ENCODE measurements at places on chromosomes 7 and 10.

DNA sequence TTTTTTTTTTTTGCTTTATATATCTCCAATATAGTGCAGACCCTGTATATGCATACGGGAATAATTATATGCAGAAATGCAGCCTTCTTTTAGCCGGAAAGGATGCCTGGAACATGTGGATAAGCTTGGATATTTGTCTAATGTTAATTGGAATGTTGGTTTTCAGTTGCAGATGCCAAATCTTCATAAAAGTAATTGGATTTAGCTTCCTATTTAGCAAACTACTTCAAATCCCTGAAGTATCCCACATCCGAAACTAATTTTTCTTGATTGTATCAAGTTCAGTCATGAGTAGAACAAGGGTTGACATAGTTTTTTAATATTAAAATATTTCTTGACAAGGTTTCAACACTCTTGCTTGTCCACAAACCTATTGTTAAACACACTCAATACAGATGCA lies 281.7 kb downstream of the BBS9 start:
- DNase-seq = no peak

DNA sequence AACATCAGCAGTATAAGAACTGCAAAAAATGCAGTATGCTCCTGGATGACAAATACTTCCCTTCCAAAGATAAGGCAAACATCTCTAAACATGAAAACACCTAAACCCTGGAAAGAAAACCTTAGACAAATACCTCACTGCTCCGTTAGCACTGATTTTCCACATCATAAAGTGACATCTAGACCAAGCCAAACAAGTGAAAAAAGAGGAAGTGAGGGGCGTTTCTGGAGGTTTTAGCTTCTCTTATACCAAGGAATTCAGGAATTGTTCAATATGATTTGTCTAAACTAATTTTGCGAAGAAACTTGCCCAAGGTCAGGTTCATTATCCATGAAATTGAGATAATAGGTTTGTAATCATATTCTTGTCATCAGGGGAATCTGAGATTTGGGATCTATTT lies 279.7 kb downstream of the ADRA2A start:
- no peak for DNase-seq

- no peak for DNase-seq
Observed at GRCh38 chr7:112370436-112370835, 79.8 kb upstream of the IFRD1 start.

- DNase-seq = no peak
Observed at GRCh38 chr7:26898891-26899290, 34.5 kb upstream of the SKAP2 start.

DNA sequence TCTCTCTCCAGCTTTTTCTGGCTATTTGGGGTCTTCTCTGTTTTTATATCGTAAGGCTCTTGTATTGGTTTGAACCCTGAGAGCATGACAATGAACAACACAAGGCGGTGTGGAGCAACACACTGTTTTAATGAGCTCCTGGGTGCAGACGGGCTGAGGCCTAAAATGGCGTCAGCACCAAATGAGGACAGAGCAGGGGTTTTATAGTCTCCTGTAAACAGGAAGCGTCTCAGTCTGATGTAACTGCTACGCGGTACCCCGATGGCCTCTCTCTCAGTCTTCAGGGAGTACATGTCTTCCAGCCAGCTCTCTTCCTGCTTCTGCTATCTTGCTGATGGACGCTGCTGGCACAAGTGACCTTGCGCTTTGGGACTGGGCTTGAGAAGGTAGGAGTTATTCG lies 95.9 kb upstream of the CCDC71L start:
- DNase-seq = no peak

- no peak for DNase-seq
Observed at GRCh38 chr7:98231493-98232262, 20.4 kb downstream of the TECPR1 start.

DNA sequence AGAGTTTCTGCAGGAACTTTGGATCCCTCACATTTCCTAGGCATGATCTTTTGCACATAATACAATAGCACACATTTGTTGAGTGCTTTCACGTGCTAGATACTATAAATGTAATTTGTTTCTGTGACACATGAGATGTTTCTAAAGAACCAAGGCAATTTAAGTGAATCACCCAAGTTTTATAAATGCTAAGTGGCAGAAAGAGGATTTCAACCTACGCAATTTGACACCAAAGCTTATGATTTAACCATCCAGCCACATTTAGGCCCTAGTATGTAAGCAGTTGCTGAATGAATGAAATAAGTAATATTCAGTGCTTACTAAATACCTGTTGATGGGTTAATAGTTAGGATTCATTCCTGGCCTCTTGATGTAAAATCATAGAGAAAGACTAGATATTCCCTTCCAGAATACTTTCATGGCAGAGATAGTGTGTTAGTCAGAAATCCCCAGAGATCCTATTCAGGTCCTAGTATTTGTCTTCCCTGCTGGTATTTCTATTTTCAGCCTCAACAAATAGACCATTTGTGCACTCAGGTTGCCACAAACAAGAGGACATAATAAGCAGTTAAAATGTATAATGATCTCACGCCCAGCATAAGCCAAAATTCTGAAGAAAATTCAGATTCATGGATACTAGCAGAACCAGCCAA lies 572.6 kb downstream of the IPMK start:
- no peak for DNase-seq

GRCh38 chr10:48574322-48574796 lies 30.5 kb downstream of the ARHGAP22 start:
- DNase-seq = no peak

DNA sequence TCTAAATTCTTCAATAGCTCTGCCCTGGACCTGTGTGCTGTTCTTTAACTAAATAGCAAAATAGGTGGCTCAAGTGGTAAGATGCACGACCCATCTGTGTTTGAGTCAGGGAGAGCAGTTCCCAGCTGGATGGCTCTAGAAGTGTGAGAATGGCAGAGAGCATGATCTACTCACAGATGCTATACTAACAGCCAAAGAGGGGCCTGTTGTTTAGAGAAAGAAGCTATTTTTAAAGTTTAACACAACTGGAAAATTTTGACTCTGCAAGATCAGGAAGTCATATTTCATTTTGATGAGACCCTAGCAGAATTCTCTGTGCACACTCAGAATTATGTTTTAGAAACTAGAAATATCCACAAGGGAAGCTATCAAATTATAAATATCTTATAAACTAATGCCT lies 87.4 kb upstream of the PIP4K2A start:
- DNase-seq = no peak

- no peak for DNase-seq
Observed at GRCh38 chr10:84695902-84696301, 367.5 kb downstream of the CCSER2 start.

DNA sequence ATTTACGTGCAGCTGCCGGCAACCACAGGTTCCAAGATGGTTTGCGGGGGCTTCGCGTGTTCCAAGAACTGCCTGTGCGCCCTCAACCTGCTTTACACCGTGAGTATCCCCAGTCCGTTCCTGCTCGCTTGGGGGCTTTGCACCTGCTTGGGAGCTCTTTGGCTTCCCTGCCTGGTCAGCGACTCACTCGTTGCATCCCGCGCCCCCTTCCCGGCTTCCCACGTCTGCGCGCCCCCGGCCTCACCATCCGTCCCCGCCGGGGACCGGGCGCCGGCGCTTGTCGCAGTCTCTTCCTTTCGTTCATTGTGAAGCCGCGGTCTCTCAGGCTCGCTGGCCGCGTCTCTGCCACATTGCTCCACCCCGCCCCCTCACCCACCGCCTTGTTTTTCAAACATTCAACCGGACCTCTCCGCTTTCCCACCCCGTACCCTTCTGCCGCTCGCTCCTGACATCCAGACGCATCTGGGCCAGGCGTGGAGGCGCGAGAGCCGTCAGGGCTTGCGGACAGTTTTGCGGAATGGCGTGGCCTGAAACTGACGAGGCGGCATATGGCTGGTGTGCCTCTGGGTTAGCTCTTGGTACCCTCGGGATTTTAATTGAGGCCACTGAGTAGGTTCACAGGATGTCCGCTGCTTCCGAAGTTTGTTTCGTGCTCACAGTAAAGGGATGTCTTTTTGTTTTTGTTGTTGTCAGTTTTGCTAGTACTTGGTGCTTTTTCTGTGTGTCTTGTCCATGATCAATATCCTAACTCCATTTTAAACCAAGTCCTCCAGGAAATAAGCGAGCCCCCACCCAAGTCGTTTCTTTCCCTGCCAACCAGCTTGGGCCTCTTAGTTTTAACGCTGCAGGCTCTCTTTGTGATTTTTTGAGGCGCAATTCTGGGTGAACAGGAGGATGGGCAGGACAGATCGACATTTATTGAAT lies 639 bp downstream of the TSPAN13 start:
- DNase-seq = no peak

- DNase-seq = no peak
Observed at GRCh38 chr7:38630720-38631673, at the start of gene AMPH. AMPH (minus strand) TSS chr7:38631373; CDS start chr7:38631351, 22 bp downstream.

All from SW 1271 (cell line).